NCI-H1694 (cell line): ENCODE measurements at places on chromosomes 12 and 14.

GRCh38 chr14:96590190-96590864, 88.1 kb downstream of the PAPOLA start:
- no peak for DNase-seq

DNA sequence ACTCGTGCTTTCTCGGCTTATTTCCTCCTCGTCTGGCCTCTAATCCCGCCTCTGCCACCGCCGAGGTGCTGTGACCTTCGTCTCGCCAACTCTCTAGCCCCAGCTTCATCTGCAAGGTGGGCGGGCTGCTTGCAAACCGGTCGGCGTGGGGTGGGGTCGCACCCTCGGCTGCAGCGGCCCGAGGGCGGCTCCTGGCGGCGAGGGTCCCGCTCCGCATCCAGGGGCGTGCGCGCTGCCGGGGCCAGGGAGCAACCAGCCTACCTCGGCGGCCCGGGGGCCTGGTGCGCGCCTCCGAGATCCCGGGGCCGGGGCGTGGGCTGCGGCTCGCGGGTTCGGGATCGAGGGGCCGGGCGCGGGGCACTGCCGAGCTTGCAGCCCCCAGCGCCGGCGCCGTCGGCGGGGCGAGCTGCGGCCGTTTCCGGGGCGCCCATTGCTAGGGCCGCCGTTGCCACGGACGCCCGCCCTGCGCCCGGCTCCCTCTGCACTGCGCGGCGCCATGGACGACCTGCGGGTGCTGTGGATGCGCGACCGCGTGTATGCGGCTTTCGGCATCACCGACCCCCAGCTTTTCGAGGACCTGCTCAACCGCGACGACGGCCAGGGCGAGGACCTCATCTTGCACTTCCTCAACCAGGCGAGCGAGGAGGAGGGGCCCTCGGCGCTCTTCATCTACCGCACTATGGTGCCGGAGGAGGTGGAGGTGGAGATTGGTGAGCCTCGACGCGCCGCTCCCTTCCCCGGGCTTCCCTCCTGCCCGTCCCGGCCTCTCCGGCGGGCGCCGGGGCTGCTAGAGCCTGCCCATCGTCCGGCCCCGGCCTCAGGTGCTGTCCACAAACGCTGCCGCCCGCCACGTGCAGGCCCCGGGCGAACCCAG, at the start of gene DNAH10:
Gene DNAH10 (plus strand): TSS at position 461 of the 874 bp plus-strand sequence. CDS start 36 bp downstream, at position 497.
- no peak for DNase-seq

- DNase-seq, result no peak
Measured at GRCh38 chr12:130137040-130138018, 24.9 kb upstream of the FZD10 start.

DNA sequence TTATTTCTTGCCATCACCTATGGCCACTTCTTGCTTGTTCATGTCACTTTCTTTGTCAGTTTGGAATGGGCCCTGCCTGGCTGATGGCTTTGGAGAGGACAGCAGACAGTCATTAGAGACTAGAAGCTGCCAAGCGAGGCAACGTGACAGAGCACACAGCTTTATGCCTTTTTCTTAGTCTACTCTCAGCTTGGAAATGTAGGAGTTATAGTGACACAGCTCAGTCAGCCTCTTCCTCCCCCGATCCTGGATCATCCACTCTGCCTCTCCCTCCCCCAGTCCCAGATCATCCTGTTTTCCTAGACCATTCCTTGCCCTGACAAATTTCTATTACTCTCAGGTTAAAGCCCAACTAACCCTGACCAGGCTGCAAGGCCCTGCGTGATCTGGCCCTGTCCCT, 26.6 kb downstream of the ETV6 start:
- no peak for DNase-seq

DNA sequence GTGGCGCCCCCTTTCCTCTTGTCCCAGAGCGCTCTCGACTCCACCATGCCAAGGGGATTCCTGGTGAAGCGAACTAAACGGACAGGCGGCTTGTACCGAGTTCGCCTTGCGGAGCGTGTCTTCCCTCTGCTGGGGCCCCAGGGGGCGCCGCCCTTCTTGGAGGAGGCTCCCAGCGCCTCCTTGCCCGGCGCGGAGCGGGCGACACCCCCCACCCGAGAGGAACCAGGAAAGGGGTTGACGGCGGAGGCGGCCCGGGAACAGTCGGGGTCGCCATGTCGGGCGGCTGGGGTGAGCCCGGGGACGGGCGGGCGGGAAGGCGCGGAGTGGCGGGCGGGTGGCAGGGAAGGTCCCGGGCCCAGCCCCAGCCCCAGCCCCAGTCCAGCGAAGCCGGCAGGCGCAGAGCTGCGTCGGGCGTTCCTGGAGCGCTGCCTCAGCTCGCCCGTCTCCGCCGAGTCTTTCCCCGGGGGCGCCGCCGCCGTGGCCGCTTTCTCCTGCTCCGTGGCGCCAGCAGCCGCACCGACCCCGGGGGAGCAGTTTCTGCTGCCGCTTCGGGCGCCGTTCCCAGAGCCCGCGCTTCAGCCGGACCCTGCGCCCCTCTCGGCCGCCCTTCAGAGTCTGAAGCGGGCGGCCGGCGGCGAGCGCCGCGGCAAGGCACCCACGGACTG, 376 bp downstream of the INSM2 start:
- no peak for DNase-seq

- no peak for DNase-seq
Measured at GRCh38 chr12:121264135-121264534, 32.4 kb downstream of the CAMKK2 start.

DNA sequence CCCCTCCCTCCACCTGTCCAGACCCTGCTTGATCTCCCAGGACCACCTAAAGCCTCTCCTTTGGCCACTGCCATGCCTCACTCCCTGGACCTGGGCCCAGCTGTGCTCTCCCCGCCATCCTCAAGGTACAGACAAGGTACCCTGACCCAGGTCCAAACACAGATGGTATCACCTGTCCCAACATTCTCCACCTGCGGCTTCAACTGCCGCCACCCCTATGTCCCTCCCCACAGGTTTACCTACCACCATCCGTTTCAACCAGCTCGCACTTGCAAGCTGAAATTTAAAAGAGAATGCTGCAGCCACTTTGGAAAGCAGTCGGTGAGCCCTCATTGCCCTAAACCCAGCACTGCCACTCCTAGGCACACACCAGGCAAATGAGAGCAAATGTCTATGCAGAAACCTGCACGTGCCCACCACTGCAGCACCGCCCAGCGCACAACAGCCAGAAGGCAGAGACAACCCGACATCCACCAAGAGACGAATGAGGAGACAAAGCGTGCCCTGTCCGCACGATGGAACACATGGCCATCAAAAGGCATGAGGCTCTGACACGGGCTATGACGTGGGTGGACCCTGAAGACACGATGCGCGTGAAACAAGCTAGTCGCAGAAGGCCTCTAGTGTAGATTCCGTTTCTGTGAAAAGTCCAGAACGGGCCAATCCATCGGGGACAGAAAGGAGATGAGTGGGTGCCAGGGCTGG, 71.0 kb downstream of the RFLNA start:
- DNase-seq, result no peak

GRCh38 chr12:6928022-6928702, 403 bp downstream of the ATN1 start:
- DNase-seq, result no peak

DNA sequence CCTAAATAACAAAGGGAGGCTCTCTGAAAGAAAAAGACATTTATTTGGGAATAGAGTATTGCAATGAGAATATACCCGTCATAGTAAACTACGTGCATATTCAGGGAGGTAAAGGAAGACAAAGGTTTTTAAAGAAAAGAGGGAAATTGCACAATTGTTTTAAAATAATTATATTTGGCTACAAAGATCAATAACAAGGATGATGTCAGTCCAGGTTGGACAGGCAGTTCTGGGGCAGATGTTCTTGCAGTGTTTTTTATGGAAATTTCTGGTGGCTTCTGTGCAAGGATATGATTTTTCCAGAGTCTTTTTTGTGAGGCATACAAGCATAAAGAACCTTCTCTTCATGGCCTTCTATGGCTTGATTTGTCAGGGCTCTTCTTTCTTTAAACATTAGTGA, 29.6 kb downstream of the HSD17B6 start:
- no peak for DNase-seq

GRCh38 chr14:79730953-79731352, 480.4 kb downstream of the DIO2 start:
- no peak for DNase-seq
